ENCODE measurements at places on chromosomes 1 and 21.

DNA sequence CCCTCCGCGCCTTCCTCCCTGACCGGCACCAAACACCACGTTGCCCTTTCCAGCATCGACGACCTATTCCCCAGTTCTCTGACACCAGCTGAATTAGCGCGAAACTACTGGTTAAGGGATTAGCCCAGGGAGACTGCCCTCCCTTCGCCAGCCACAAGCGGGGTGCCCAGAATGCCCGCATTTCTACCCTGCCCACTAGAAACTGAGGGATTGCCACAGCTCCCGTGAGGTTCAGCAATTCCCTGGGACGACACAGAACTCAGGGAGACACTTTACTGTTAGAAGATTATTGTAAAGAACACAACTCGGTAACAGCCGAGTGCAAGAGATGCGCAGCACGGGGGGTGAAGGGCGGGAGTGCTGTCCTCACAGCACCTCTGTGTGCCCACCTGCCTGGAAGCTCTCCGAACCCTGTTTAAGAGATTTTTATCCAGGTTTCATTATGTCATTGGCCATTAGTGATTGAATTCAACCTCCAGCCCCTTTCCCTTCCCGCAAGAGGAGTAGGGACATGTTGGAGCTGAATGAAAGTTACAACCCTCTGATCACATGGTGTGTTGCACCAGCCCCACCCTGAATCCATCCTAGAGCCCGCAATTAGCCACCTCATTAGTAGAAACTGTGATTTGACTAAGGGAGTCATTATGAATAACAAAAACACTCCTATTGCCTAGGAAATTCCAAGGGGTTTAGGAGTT is 15.8 kb upstream of the RIPPLY3 start:
- no peak for DNase-seq

DNA sequence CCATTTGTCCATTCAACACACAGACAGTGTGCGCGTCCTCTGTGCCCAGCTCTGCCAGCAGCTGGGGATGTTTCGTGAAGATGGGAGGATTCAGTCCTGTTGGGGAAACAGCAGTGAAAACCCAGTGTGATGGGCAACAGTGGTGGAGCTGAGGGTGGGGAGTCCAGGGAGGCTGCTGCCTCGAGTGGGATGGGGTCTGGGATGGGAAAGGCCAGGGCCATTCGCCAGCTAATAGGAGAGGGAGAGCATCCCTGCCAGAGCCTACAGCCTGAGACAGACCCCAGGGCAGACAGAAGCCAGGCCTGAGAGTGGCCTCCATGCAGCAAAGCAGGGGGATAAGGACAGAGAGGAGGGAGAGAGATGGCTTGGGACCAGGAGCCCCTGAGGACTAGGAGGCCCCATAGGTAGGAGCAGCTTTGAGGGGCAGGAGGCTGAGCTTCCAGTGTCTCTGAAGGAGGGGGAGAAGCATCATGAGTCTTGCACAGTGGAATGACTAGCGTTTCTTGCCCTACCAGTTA is 252.6 kb downstream of the NPHP4 start:
- DNase-seq, result no peak

GRCh38 chr1:23525558-23526250 is 5.3 kb downstream of the E2F2 start:
- DNase-seq, result no peak

- no peak for DNase-seq
Observed at GRCh38 chr21:14119038-14119437, 91.7 kb downstream of the LIPI start.

DNA sequence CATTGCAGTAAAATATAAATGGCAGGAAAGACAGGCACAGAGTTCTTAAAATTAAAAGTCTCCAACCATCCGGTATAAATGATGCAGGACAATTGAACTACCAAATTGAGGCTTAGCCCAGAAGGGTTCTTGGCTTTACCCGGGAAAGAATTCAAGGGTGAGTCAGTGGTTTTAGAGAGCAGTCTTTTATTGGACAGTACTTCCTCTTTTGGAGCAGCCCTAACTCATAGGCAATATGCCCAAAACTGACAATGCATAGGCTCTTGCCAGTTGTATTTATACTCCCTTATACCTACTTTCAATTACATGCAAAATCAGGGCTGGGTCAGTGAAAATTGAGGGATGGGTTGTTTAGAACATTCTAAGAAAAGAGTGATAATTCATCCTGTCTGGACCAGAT is 1628.9 kb upstream of the PRMT6 start:
- DNase-seq, result no peak

Measured in T-helper 9 cell (primary cell).